ENCODE measurements at places on chromosomes 2 and 18.

DNA sequence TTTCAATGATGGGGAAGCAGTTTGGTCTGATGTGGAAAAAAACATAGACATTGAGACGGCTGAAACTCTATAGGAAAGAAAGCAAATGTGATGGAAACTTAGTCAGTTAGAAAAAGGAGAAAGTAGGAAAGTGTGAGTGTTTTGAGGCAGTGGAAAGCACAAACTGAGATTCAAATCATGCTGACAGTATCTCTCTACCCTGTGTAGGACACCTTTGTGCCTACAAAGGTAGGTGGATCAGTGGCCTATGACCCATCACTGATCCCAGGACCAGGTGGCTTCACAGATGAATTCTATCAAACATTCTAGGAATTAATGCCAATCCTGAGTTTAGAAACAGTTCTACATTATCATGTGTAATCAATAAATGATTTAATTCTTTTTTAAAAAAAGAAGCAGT lies 57.1 kb downstream of the CD226 start:
- no peak for DNase-seq

GRCh38 chr2:99414566-99414965 lies 75.3 kb downstream of the REV1 start:
- no peak for DNase-seq

DNA sequence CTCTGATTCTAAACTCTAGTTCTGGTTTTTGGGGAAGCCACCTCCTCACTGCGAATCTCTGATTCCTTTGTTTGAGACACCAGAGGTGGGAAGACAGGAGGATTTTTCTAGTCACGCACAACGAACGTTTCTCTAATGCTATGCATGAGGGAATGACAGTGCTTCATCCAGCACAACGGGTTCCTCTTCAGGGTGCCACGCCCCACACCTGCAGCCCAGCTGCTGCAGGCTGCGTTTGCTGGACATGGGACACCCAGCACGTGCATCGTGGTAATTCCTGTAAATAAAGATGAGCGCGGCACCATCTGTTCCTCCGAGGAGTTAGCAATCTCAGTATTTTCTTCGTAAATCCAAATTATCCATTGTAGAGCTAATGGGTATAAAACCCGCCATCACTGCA lies 37.5 kb upstream of the TPO start:
- no peak for DNase-seq

DNA sequence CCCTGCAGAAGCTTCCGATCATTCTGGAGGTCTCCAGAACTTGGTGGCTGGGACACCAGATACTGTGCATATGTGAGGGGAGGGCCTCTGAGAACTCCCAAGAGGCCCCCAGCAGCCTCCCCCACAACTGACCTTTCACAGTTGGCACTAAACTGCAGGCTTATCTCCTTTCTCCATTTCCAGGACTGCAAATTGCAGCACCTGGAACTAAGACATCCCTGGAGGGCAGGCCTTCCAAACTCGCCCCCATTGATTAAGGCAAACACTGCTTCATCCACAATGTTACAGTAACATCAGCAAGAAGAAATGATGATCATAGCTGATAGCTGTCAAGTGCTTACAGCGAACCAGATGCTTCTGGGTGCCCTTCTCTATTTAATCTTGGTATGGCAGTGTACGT lies 67.9 kb downstream of the TGOLN2 start:
- no peak for DNase-seq

- no peak for DNase-seq
Observed at GRCh38 chr2:145161656-145162055, 641.7 kb upstream of the ZEB2 start.

DNA sequence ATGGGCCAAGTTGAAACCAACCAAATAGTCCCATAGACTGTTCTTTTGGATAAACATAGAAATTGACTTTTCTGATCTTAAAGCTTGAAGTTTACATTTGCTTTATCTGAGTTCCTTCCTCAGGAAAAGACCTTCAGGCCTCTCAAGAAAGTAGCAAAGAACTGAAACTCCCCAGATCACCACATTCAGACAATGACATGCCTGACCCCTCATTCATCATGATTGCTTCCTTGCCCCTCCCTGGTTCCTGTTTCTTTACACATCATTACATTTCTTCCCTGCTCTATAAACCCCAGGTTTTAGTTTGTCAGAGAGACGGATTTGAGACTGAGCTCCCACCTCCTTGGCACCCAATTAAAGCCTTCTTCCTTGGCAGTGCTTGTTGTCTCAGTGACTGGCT lies 83.6 kb upstream of the ST3GAL5 start:
- no peak for DNase-seq

DNA sequence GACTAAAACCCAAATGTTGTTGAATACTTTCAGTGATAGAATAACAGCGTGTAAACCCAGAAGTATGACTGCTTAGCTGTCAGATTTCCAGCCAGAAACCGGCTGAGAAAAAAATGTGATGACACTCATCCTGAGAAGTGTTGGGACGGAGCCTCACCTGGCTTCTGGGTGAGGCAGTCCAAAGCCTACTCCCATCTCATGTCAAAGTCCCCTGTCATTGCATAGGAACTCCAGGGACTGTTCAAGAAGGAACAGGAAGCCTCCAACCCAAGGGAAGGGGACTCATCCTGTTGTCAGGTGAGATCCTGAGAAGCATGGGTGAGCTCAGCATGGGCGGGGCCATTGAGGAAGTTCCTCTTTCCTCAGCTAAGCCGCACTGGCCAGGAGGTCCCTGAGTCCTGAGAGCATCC lies 11.3 kb upstream of the CHRNA1 start:
- no peak for DNase-seq

- DNase-seq, result no peak
Observed at GRCh38 chr2:23091900-23092299, 293.1 kb upstream of the KLHL29 start.

- no peak for DNase-seq
Observed at GRCh38 chr18:75307530-75307929, 96.9 kb downstream of the TSHZ1 start.

DNA sequence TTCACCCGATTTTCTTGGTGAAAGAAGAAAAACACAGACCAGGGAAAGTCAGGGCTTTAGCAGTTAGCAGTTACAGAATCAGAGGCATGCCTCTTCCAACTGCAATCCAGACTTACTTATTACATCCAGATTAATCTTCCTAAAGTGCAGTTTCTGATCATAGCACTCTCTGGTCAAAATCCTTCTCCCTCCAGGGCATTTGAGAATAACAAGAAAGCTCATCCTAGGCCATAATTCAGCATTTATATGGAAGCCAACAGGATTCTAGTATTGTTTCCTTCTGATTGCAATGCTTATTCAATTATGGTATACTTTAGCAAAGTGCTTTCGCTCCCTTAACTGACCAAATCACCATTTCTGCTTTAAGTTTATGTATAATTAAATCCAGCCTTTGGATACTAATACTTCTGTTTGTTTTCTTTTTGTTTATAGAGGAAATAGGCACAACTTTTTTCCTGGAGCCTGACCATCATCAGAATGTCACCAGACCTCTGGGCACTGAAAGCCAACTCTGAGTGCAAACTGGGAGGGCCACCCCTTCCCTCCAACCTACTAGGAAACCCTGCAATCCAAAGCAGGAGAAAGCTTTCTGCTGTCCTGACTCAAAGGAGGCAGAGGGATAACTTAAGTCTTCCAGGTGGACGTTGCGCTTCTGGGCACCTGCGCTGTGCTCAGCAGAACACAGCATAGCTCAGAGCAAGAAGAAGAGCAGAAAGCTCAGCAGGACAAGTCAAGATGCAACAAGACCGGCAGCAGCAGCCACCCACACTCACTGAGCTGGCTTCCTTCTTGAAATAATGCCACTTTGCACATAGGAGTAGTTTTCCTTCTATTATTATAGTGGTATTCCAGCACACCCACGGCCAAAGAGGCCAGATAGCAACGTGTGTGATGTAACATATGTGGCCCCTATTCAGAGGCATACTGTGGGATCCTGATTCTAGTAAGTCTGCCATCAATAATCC lies 99.3 kb downstream of the STK39 start:
- no peak for DNase-seq

DNA sequence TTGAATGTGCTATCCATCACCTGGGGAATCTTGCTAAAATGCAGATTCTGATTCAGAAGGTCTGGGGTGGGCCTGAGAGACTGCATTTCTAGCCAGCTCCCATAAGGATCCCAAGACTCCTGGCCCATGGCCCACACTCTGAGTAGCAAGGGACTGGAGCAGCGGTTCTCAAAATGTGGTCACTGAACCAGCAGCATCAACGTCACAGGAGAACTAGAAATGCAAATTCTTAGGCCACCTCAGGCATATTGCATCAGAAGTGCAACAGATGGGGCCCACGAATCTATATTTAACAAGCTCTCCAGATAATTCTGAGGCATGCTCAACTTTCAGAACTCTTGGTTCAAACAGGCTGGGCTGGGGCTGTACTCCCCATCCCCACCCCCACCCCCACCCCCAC lies 74.6 kb downstream of the DHRS9 start:
- DNase-seq, result no peak

DNA sequence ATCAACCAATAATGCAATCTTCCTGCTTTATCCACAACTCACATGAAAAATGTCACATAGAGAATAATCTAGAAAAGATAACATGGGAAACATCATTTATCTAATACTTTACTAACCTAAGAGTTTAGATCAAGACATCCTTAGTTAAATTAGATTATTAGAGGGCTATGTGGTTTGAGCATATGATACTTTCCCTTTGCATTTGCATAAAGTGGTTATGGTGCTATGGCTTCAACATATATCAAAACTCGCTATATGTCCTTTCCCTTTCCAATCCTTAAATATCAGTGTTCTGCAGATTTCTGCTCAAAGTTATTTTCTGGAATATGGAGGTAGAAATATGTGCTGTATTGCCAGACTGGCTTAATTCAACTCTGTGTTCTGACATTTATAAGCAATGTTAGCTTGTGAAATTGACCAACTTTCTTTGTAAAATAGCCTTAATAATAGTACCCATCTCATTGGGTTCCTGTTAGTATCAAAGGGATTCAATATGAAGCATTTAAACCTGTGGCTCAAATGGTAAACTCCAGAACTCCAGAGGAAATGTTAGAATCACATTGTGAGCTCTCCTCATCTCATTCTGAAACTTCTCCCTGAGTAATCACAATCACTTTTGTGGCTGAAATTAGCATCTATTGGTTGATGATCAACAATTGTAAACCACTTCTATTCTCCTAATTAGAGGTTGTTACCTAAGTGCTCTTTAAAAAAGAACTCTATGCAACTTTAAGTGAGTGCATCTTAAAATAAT lies 1089.9 kb upstream of the SLC39A10 start:
- no peak for DNase-seq

DNA sequence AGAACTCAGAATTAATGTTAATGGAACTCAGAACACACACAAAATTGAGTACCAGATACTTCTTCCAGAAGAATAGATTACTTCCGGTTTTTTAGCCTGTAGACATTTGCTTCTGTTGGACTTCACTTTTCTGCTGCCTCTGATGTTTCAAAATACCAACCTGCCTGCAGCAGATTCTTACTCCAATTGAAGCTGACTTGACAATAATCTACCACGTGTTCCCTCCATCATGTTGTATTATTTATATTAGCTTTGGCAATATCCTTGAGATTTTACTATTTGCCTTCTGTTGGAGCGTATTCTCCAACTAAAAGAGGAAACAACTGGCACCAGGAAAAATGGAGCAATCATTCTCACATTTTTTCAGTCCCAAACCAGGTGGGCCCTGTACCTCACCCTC lies 3.1 kb upstream of the GORASP2 start:
- DNase-seq, result no peak

DNA sequence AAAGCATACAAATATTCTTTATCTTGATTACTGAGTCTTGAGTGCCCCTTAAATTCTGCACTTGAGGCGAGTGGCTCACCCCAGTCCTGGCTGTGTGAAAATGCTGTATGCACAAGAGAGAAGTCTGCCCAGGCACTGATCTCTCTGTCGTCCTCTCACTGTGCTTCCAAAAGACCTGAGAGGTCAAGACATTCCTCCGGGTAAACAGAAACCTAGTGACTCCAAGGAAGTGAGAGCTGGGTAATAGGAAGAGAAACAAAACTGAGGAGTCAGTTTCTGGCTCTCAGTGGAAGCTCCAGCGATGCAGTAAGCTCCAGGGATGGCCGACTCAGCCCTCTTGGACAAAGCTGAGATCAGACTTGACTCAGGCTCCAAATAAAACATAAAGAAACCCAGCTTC lies 70.9 kb downstream of the AAK1 start:
- no peak for DNase-seq

DNA sequence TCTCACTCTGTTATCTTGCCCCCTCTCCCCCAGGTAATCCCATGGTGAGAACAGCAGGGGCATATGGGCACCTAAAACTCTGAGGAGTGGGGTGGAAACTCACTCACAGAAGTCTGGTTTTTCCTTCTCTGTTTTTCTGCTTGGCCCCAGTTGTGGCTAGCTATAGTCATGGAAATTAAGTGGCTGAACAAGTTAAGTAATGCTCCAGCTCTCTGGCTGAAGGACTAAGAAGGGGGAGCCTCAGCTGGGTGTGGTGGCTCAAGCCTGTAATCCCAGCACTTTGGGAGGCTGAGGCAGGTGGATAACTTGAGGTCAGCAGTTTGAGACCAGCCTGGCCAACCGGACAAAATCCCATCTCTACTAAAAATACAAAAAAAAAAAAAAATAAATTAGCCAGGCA lies 261.0 kb downstream of the TPGS2 start:
- DNase-seq, result no peak

DNA sequence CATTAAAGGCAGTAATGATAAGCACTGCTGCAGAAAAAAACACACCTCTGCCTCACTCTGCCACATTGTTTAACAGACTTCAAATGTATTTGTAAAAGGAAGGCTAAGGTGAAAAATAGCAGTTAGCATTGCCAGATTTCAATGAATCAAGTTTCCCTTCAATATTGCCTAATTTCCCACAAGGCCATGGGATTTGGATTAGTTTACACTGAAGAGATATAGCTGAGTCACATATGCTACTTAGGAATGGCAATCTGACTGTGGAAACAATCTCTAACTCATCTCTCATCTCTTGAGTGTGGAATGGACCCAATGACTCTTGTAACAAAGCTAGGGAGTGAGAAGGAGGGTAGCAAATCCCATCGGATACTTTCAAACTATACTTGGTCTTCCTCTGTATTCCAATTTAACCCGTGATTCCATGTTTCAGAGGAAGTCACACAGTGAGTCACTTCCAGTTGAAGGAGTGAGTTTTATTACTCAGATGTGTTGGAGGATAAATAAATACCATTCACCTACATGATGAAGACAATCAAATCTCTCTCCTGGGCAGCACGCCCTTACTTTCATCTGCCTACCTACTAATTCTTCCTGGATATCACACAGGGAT lies 5.1 kb downstream of the B4GALT6 start:
- DNase-seq, result peak; percentile 54

GRCh38 chr2:116499389-116499788 lies 1315.1 kb upstream of the DDX18 start:
- no peak for DNase-seq

GRCh38 chr18:8536922-8537321 lies 72.3 kb upstream of the RAB12 start:
- DNase-seq, result no peak

- DNase-seq, result no peak
Observed at GRCh38 chr18:45844938-45845337, 19.5 kb downstream of the SIGLEC15 start.

GRCh38 chr2:224109751-224110150 lies 70.7 kb upstream of the SERPINE2 start:
- no peak for DNase-seq

- DNase-seq, result no peak
Observed at GRCh38 chr2:10075101-10075500, 5.1 kb downstream of the CYS1 start.

GRCh38 chr2:74772046-74772445 lies 61.9 kb upstream of the HK2 start:
- no peak for DNase-seq

- no peak for DNase-seq
Observed at GRCh38 chr18:51569153-51569552, 371.7 kb upstream of the MEX3C start.
